Cardiac septum (tissue), 1 donor: ENCODE measurements at places on chromosomes 1 and 21. TPM values are rescaled to one million over a fixed set of nuclear protein-coding genes. Genes with fewer than 3 reads are reported as not detected.

GRCh38 chr1:95778217-95778616, 544.2 kb downstream of the RWDD3 start:
- no peak for DNase-seq

DNA sequence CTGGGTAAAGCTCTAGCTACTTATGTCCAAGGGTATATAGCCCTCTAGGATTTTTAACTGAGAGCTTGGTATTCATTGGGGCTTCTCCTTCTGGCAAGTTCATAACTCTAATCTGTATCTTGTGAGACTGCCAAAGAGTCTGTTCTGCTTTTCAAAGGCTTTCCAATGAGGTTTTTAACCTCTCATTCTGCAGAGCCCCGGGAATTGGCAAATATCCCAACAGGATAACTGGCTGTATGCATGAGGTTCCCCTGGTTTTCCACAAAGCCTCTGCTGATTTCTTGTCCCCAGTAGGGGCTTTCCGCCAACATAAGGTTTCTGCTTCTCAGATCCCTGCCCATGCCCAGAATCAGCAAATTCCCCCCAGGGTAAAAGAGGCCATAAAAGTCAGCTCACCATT, 40.9 kb downstream of the RPL5 start:
- DNase-seq, result no peak

- DNase-seq, result no peak
Observed at GRCh38 chr1:234771642-234772344, 161.8 kb upstream of the IRF2BP2 start.

DNA sequence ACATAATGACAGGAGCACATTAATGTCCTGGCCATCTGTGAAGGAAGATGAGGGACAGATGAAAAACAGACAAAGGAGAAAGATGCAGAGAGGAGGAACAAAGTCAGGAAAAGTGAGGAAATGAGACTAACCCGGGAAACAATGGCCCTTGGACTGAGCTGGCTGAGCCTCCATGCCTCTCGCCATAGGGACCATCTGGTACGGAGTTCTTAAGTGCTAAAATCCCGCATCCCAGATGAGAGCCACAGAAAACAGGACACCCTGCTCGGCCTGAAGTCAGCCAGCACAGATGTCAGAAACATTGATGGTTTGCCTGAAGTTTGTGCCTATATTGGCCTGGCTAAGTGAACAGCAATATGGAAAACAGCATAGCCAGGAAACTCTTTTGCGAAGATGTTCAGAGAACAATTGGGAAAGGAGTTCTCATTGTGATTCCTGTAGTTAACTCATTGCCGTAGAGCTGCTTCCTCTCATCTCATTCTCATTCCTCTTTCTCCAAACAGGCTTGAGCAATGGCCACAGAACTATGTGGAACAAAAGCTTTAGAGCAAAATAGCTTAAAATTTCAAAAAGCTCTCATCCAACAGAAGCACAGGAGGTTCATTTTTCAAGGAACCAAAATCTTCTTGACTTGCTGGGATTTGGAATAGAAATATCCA, 96.6 kb downstream of the ASTN1 start:
- DNase-seq, result no peak

DNA sequence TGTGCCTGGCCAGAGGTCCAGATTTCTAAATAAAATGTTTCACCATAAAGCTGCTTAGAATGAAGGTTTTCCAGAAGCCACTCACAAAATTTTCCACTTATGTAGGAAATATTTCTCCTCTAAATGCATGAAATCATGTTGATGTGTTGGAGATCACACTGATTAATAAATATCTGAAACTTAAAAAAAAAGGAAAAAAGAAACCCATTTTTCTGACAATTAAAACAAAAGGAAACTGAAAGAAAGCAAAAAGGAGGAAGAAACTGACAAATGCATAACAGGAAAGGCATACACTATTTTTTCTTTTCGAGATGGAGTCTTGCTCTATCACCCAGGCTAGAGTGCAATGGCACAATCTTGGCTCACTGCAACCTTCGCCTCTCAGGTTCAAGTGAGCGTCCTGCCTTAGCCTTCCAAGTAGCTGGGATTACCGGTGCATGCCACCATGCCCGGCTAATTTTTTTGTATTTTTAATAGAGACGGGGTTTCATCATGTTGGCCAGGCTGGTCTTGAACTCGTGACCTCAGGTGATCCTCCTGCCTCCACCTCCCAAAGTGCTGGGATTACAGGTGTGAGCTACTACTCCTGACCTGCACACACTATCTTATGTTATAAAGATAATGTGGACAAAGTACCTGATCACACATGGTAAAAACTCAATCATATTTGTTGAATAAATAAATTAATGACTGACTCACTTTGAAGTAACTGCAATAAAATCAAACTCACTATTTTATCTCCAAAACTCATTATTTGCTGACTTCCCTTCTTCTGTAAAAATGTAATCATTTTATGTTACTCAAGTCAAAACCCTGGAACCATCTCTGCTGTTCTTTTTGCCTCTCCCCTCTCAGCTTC, 149.8 kb upstream of the NR5A2 start:
- no peak for DNase-seq

- DNase-seq, result no peak
Observed at GRCh38 chr1:26702680-26703038, 6.8 kb downstream of the ARID1A start.

DNA sequence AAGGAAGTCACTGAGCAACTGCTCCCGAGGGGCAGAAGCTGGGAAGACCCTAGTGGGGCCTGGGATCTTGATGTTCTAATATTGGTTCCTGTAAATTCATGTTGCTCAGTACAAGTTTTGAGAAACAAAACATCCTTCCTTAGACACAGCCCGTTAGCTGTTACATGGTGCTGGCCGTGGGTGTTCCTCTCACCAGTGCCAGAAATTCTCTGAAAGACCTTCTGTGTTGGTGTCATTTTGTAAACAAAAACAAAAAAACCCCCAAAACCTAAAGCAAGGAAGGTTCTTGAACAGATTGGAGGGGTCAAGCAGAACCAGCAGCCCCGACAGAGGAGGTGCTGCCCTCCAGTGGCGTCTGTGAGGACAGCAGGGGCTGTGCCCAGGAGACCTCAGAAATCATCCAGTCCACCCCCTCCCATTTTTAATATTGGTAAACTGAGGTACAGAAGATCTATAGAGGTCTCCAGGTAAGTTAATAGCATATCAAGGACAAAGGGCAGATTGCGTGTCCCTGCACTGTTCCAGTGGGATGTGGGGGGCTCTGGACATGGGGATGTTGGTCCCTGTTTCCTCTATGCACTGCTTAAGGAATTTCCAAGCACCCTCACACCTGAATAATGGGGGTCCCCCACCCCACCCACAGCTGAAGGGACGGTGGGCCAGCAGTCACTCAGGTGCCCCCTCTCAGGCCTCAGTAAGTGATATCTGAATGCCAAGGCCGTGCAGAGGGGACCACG, 38.2 kb downstream of the SLC2A7 start:
- peak; percentile 86 for DNase-seq

- DNase-seq, result no peak
Observed at GRCh38 chr21:31346256-31346821, 2.3 kb upstream of the TIAM1 start.

DNA sequence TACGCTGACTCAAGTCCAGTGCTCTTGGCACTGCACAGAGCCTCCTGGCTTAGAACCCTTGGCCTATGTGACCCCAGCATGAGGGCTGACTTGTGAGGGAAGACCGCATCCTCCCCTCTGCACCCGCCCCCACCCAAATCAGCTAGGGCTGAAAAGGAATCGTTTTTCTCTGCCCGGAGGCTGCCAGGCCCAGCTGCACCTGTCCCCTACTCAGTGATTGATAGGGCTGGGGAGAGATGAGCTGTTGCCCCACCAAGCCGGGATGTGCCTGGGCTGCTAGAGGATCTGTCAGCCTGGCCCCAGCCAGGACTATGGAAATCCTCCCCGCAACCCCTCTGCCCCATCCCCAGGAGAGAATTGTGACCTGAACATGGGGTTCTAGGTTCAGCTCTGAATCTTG, 20.6 kb downstream of the MYOG start:
- DNase-seq, result no peak

- peak; percentile 91 for DNase-seq
Observed at GRCh38 chr1:39639305-39640130, at the start of gene HEYL. Gene HEYL (minus strand): TSS chr1:39639643. CDS start chr1:39639625, 18 bp downstream.

DNA sequence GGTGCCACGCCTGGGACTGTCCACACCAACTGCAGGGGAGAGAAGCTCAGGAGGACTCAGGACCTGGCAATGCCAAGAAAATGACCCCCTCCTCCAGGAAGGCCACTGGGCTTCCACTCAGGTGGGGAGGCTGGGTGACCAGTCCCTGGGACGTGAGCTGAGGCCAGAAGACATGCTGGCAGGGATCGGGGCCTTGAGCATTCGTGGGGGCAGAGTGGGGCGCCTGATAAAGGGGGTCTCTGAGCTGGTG, 15.3 kb upstream of the COL6A2 start:
- DNase-seq, result no peak

DNA sequence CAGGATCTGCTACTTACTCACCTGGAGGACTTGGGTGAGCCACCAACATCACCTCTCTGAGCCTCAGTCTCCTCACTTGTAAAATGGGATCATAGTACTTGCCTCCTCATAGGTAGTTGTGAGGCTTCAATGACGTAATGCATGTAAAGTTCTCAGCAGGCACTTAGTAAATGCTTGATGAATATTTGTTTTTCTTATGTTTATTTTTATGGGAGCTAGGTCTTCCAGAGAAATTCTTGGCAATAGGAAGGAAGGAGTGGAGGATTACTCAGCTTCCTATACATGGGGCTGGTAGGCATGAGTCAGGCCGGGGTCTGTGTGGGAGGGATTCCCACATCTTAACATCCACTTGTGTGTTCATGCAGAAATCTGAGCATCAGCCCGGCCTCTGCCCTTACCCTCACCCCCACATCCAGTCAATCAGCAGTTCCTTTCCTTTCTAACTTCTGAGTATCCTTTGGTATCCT, 95.4 kb upstream of the USP24 start:
- DNase-seq, result no peak

- DNase-seq, result no peak
Observed at GRCh38 chr1:231971397-231972110, 345.0 kb downstream of the DISC1 start.

Gene CSF3R
- total RNA-seq, result 11.8 TPM

Gene RAB25
- not detected for total RNA-seq

Gene GPR89A
- total RNA-seq, result 9.3 TPM

Gene CORT
- total RNA-seq, result not detected

Gene RUNX1
- total RNA-seq, result 21.6 TPM

Gene FYB2
- total RNA-seq, result 6.0 TPM
